ENCODE measurements at places on chromosomes 2 and 18. TPM values are rescaled to one million over a fixed set of nuclear protein-coding genes. Genes with fewer than 3 reads are reported as not detected.

- no peak for DNase-seq
Observed at GRCh38 chr2:120451334-120451733, 105.4 kb downstream of the INHBB start.

DNA sequence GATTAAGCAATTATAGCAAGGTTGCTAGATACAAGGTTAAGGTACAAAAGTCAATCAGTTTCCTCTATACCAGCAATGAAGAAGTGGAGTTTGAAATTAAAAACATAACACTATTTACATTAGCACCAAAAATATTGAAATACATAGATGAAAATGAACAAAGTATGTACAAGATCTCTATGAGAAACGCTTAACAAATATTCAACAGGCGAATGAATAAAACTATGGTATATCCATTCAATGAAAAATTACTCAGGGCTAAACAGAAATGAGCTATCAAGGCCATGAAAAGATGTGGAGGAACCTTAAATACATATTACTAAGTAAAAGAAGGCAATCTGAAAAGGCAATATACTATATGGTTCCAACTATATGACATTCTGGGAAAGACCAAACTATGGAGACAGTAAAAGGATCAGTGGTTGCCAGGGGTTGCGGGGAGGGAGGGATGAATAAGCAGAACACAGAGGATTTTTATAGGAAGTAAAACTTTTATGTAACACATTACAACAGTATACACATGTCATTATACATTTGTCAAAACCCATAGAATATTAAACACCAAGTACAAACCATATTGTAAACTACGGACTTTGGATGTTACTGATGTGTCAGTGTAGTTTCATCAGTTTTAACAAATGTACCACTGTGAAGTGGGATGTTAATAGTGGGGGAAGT lies 62.1 kb downstream of the RMDN2 start:
- DNase-seq = no peak

- DNase-seq = peak; percentile 76
Observed at GRCh38 chr2:54586062-54586461, 129.9 kb downstream of the SPTBN1 start.

MBP gene
- 6.3 TPM for total RNA-seq

GRCh38 chr2:20015482-20016083 lies 3.1 kb upstream of the MATN3 start:
- DNase-seq = peak; percentile 76

- DNase-seq = no peak
Observed at GRCh38 chr2:78009289-78009688, 487.1 kb upstream of the LRRTM4 start.

DNA sequence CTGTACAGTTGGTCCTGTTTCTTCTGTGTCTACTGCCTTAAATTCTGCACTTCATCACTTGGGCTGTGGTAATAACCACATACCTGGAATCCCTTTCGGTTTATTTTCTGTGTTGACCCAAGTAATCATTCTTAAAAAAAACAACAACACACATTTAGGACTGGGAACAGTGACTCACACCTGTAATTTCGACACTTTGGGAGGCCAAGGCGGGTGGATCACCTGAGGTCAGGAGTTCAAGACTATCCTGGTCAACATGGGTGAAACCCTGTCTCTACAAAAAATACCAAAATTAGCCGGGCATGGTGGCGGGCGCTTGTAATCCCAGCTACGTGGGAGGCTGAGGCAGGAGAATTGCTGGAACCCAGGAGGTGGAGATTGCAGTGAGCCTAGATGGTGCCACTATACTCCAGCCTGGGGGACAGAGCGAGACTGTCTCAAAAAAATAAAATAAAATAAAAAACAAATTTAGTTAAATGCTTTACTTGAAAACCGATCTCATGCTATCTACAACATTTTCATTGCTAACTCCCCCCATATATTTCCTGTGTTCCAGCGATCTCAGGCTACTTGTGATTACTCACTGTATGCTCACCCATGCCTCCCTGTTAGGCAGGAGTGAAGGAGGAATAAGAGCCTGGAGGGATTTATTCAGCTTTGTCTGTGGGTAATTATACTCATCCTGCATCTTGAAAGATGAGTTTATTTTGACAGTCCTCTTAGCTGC lies 18.2 kb downstream of the ACSL3 start:
- peak; percentile 42 for DNase-seq

SMAD7 gene
- total RNA-seq = 9.0 TPM

DNA sequence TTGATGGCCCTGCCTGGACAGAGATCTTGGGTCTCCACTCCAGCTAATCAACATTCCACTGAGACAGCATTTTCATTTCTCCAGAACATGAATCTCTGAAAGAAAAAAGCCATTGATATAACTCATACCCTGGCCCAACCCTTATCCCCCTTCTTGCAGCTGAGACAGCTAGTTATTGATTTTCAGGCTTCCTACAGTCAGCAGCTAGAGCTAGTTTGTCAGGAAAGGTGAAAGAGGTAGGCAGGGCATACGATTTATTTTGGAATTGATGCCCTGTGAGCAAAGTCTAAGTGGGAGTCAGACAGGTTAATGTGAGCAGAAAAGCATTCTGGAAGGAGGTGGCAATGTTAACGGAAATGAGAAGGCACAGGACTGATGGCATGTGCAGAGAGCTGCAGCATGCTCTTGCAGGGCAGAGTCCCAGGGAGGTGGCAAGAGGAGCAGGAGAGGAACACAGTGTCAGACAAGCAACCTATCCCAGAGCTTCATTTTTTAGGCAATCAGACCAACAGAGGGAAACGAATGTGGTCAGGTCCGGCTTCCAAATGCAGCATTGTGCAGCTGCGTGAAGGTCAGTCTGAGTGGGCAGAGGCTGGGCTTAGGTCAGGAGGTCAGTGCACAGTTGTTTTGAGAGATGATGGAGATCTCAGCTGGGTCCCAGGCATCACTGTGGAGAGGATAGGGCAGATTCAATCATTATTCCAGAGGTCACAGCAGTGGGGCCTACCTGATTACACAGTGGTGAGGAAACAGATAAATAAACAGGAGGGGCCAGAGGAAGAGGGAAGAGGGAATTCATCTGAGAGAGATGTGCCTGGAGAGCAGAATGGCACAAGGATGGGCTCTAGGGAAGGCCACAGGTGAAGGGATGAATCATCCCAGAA lies 134.8 kb downstream of the CMPK2 start:
- no peak for DNase-seq

DNA sequence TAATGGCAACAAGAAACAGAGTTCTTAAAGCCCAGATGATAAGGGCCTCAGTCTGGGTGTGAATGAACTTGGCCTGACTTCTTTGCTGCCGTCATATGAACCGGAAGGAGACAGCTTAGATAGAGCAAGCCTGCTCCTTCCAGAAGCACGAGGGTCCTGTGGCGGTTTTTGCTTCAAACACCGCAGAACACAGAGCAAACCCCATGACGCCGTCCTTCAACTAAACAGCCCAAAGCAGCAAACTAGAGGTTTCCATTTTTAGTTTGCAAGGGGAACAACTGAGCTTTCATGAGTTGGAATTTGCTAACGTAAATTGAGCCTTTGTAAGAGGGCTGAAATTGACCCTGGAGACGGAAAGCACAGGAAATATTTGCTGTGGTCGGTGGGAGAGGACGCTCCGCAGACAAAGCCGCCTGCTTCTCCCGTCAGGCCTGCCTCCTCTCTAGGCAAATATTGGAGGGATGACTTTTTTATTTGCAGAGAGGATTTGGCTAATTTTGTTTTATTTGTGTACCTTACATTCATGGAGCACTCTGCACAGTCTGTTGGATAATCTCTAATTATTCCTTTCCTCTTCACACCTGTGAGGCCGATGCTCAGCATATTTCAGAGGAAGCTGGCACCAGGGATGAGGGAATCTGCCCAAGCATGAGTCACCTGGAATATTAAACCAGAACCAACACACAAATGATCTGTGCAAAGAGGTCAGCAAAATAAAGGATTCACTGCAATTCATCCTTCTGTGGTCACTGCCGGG lies 134.0 kb upstream of the NCK2 start:
- no peak for DNase-seq

DNA sequence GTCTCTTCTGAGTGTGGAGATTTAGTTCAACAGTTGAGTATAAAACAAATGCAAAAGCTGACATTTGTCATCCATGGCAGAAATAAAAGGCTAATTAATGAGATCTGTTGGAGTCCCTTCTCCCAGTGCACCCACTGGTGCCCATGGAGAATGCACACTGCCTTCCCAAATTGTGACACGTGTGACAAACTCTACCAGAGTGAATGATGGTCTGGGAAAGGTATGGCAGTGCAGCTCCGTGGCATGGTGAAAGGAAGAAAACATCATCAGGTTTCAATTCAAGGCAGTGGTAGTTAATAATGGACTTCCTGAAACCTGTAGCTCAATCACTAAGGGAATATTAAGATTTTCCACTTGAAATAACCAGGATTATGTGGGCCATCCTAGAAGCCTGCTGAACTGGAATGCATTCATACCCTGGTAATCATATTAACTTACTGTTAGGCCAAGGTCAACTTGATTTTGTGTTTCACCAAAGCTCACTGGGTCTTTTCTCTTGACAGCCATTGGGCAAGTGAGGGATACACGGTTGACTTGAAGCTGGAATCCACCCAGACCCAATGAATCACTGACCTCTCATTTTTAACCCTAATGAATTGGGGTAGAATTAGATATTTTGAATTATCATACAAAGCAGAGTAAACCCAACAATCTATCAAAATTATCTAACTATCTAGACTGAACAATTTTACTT lies 167.6 kb downstream of the AFF3 start:
- peak; percentile 15 for DNase-seq

DNA sequence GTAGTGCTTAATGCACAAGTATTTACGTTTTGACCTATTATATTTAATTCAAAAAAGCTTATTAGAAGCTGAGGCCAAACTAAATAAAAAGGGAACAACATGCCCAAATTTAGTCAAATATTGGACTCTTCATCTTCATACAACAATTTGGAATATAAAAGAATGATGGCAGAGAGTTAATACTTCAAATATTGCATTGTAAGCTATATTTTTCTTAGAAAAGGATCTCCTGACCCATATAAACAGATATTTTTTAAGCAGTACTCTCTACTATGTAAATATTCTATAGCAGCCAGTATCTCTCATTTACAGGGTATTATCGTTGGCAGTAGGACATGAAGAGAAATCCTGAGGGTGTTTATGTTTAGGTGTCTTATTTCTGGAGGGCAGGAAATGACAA lies 531.2 kb downstream of the NYAP2 start:
- DNase-seq = no peak

- no peak for DNase-seq
Observed at GRCh38 chr2:101107241-101107640, 43.9 kb downstream of the TBC1D8 start.

DNA sequence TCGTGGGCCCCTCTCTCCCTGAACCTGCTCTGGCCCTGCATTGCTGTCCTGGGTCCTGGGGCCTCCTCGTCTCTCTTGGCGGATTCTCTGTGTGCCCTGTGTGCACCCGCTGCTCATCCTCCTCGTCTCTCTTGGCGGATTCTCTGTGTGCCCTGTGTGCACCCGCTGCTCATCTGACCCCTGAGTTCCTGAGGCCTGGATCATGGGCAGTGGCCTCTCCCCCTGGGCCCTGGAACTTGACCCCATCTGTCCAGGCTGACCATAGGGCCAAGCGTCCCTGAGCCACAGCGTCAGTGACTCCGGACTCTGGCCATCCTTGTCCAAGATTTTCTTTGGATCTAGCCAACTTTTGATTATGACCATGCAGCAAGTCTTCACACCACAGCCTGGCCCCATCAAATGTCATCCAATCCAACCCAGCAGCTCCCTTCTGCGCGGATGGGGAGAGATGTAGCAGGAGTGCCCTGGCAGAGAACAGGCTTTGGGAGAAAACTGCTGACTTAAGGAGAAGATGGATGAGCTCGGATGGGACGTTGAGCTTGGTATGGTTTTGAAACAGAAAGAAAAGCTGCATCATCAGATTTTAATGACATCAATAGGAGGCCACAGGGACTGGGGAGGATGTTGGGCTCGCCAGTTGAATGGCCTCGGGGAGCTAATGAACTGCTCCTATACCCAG lies 455.1 kb upstream of the HS6ST1 start:
- no peak for DNase-seq

GRCh38 chr18:57651914-57652313 lies 30.3 kb upstream of the NARS1 start:
- DNase-seq = no peak

DNA sequence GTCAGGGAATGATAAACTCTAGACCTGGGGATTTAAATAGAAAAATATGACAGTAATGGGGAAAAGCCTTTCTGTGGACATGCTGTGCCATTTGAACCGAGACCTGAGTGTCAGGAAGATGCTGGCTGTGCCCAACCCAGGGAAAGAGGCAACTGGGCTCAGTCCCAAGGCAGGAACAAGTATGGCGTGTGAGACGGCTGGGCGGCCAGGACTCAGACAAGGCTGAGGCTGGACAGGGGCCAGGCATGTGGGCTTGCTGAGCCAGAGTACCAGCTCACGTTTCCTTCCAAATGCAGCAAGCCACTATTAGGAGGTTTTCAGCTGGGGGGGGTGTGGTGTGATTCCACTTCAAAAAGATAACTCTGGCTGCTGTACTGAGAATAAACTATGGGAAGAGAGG lies 92.4 kb downstream of the INPP5D start:
- peak; percentile 63 for DNase-seq

DNA sequence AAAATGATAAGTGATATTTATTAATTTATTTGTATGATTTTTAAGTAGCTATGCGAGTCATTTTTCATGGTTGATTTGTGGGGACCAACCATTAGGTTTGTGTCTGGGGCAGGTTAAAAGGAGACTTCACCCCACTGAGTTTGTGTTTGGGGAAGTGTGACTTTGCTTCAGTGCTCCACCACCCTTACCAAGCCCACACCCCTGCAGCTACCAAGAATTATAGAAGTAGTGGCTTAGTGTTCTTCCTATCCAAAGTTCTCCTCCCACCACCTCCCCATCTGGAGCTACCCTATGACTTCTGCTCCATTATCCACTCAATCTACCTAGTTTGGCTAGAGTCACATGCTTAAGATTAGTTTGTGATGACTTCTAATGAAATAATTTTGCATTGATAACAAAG lies 182.1 kb upstream of the ZEB2 start:
- DNase-seq = no peak

DNA sequence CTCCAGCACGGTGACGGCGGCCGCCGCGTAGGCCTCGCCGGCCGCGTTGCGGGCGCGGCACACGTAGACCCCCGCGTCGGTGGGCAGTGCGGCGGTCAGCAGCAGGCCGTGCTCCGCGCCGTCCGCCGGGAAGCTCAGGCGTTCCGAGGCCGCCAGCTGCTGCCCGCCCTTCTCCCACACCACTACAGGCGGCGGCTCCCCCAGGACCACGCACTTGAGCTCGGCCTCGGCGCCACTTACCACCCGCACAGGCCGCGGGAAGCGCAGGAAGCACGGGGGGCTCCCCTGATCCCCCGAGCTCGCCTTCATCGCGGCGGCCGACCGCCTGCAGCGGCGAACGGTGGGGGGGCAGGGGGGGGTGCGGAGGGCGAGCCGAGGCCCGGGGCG lies 422 bp downstream of the OBSL1 start:
- DNase-seq = peak; percentile 32

GRCh38 chr2:111522231-111522768 lies 361.7 kb downstream of the ANAPC1 start:
- DNase-seq = no peak

CD8B2 gene
- not detected for total RNA-seq

MRPL30 gene
- total RNA-seq = 34.5 TPM

CFAP65 gene
- total RNA-seq = not detected

IL18R1 gene
- 1.4 TPM for total RNA-seq

Data from dermis blood vessel endothelial cell (primary cell).